Epithelial cell of proximal tubule (primary cell): ENCODE measurements at places on chromosomes 6 and 20.
A peak's percentile ranks its signal among the peaks of the same experiment; 100 is the strongest.

GRCh38 chr6:92459606-92460005, 959.8 kb downstream of the EPHA7 start:
- no peak for DNase-seq

GRCh38 chr20:62156592-62157386, 13.2 kb downstream of the SS18L1 start:
- no peak for DNase-seq

DNA sequence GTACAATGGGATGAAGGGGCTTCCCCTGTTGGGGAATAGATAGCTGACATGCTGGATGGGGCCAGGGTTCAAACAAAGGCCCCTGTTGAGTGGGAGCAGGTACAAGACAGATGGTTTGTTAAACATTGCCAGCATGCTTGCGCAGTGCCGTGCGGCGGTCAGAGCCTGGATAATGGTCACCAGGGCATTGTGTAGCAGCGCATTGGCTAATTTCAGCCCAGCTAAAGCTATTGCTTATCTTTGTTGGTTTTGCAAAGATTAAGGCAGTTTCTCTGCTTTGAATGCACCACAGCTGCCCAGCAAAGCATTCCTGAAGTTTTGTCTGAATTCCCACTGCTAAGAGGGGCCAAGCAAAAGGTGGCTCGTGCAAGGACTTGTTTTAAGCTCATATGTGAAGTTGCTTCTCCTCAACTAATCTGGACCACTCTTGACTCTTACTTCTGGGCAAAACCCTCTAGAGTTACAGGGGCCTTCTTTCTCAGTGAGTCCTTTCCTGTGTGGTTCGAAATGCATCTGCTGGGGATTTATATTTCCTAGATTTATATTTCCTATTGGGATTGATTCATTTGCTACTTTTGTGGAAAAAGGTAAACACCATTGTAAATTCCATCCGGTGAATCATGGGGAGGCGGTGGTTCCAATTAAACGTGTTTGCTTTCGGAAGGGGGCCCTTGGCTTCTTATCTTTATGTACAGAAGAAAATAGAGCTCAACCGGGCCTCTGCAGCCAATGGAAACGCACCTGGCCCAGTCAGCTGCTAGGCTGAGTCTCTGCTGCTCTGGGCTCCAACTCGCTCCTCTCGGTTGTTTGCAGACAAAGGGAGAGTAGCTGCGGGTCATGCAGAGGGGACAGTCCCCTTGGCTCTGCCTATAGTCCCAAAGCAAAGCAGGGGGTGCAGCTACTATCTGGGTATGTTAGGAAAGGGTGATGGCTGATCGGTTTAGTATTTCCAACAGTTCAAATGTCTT, 72.1 kb downstream of the FOXA2 start:
- DNase-seq, result no peak

DNA sequence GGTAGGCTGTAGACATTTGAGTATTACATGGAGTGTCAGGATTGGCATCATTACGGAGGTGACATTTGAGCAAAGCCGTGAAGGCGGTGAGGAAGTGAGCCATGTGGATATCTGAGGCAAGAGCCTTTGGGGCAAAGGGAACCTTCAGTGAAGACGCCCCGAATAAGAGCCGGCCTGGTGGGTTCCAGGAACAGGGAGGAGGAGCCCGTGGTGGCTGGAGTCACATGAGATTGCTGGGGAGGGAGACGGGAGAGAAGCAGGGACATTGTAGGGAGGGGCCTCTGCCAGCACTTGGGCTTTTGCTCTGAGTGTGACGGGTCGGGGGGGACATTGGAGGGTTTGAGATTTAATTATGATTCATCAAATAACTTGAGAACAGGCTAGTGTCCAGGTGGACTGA, 78.3 kb downstream of the PHACTR3 start:
- no peak for DNase-seq

GRCh38 chr6:163369141-163369540, 45.4 kb upstream of the QKI start:
- no peak for DNase-seq

DNA sequence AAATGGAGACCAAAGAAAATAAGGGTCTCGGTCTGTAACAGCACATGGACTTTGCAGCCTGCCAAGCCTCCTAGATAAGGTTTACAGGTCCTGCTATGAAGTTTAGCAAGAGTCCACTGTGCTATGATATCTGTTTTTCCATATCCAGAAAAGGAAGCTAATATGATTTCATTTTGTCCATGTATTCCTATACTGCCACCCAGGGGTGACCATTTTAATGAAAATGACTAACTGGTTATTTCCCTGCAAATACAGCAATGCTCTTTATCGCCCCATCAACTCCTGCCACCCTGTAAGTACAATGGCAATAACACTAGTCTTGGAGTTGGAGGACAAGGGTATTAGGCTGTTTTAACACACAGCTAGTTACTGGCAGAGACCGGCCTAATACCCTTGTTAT, 115.2 kb upstream of the GLP1R start:
- DNase-seq, result no peak

DNA sequence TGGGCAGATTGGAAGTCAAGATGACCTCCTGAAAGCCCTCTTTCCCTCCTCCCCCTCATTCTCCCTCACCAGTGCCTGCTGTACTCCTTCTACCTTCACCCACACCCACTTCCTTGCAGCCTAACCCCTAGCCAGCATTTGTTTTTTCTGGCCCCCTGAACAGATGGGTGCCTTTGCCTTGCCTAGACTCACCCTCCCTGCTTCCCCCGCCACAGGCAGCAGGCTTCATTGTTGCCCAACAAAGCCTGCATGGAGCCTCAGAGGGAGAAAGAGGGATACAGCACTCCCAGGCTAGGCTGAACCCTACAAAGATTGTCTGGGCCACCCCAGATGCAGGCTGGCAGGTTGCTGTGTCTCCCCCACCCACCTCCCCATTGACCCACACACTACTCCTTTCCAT, 2.7 kb downstream of the MOCS1 start:
- no peak for DNase-seq

DNA sequence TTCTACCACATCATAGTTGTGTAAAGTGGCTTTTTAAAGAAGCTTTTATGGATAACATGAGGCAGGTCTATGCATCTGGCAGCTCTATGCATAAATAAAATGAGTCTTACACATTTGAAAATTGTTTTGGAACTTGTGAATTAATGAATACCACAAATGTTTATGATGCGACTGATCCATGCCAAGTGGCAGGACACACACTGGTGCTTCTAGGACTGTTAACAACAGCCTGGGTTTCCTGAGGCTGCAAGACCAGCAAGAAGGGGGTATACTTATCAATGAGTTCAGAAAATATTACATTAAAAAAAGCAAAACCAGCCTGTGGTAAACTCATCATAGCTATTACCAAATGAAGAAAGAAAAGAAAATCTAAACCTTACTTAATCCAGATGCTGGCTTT, 212.9 kb upstream of the PDE10A start:
- no peak for DNase-seq

DNA sequence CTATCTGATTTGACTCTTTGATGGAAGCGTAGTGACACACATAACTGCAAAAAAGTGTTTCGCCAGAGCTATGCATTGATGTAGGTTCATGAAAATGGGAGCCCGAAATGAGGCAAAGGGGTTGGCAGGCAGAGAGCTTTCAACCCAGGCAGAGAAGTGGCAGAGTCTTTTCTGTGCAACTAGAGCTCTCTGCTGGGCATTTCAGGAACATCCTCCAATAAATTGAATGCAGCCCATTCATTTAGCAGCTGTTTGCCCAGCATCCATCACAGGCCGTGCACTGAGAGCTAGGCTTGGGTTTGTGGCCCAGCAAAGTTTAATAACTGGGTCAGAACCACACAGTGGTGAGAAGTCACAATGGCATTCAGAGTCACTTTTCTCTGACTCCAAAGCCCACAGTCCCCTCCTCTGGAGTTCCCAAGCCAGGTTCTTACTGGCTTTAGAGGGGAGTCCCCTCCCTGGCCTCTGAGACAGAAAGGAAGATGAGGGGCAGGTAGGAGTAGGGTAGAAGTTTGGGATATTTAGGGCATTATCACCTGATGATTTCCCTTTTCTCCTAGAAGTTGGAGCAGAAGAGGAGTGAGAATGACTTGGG, 31.8 kb upstream of the ELMO2 start:
- DNase-seq, result no peak

GRCh38 chr6:56749632-56750151, 107.0 kb upstream of the DST start:
- DNase-seq, result peak; percentile 72
